Stimulated activated CD4-positive, alpha-beta T cell treated with anti-CD3 and anti-CD28 coated beads, Interleukin-15, amount 100 ng/mL, for 24 hours (primary cell): ENCODE measurements at places on chromosomes 1 and 21.

- DNase-seq = no peak
These were observed 15.5 kb upstream of the MAST2 start for GRCh38 chr1:45787905-45788304.

DNA sequence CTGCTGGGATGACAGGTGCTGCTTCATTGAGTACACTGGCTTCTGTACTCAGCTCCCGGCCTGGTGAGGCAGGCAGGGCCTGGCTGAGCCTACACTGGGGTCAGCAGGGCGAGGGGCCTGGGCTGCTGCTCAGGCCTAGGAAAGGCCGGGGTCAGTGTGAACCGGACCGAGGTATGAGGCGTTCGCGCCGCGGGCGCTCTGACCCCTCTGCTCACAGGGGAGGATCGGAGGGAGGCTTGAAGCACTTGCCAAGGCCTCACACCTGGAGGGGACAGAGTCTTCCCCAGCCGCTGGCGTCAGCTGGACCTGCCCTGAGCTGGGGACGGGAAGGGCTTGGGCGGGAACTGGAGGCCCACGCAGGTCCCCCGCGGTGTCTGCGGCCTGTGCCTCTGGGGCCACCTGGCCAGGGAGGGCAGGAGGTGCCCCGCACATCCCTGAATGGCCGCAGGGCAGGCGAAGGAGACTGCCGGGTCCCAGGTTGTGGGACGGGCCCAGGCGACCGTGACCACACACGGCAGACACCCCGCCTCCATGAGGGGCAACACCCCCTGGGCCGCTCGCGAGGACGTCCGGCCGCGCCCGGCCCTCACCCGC is 466 bp downstream of the PEX10 start:
- no peak for DNase-seq

- DNase-seq = no peak
These were observed 83.4 kb downstream of the LRIG2 start for GRCh38 chr1:113156368-113156767.

- DNase-seq = no peak
These were observed 424.9 kb downstream of the ADGRL2 start for GRCh38 chr1:82225421-82226185.

- no peak for DNase-seq
These were observed 16.5 kb downstream of the NOS1AP start for GRCh38 chr1:162085991-162086390.

DNA sequence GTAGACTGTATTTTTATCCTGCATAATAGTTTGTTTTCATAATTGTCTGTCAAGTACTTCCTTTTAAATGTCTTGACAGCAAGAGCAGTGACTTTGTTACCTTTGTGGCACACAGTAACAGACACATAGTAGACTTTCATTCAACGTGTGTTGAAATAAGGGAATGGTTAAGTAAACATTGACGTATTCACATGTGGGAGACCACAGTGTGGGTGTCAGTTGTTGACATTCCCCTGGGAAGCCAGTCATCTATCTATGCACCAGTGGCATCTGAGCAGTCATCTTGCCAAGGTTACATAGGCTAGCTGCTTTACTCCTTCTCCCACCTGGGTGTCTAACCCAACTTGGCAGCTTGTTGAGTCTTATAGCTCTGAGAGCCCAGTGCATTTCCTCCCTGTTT is 1.4 kb upstream of the NUP133 start:
- DNase-seq = no peak

DNA sequence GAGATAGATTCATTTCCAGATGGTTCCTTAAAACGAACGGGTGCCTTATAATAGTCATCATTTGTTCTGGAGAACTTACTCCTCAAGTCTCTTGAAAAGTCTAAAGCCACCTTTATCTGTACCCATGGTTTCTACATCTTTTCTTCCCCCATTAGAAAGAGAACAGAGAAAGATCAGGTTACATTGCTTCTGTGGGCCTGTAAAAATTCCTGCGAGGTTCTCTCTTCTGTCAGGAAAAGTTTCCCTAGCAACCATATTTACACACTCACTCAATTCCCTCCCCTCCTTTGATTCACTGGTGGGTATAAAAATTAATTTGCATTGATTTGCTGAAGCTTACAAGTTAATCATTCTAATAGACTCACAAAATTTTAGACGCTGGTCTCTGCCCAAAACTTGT is 6.7 kb downstream of the PHC2 start:
- no peak for DNase-seq

DNA sequence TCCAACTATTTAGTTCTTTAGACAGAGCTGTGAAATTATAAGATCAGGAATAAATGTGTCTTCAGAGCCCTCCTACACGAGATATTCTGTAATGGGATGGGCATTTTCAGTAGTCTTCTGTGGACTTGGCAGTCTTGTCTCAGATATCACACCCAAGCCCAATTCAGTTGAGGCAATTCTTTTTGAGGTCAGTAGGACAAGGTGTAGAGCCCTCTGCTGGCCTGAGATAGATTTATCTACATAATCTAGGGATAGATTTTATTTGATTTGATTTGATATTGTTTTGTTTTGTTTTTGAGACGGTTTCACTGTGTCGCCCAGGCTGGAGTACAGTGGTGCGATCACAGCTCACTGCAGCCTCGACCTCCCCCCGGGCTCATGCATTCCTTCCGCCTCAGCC is 77.5 kb downstream of the FMN2 start:
- no peak for DNase-seq
